ENCODE measurements at places on chromosomes 2 and 18. TPM values are rescaled to one million over a fixed set of nuclear protein-coding genes. Genes with fewer than 3 reads are reported as not detected.

DNA sequence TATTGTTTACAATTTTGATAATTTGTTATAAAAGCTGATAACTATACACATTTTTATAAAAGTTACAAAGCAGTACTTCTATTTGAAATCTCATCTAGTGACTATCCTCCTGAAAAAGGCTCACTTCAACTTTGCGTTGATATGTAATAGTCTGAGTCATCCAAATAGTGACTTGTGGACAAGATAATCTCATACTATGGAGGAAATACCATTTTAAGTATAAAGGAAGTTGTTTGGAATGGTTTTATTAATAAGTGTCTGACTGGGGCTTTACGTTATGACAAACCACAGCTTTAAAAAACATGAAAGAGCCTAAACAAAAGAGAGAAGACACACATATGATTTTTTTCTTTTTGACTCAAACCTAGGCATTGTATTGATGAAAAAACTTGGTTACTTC lies 272.3 kb upstream of the COL3A1 start:
- DNase-seq, result peak; percentile 75

DNA sequence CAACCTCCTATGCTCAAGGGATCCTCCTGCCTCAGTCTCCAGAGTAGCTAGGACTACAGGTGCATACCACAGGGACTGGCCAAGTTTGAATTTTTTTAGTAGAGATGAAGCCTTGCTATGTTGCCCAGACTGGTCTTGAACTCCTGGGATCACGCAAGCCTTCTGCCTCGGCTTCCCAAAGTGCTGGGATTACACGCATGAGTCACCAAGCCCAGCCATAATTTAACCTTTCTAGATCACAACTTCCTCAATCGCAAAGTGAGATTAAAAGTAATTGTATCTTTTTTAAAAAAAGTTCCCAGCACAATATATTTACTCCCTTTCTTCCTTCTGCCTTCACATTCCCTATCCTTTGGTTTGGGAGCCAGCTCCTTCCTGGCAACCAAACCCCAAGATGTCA lies 5.8 kb upstream of the PPP1CB start:
- DNase-seq, result no peak

- no peak for DNase-seq
These were observed 914 bp upstream of the IWS1 start for GRCh38 chr2:127527001-127527804.

- DNase-seq, result peak; percentile 42
These were observed 67.3 kb upstream of the CSRNP3 start for GRCh38 chr2:165402162-165402561.

- no peak for DNase-seq
These were observed 105.9 kb downstream of the LYPD1 start for GRCh38 chr2:132564065-132564464.

DNA sequence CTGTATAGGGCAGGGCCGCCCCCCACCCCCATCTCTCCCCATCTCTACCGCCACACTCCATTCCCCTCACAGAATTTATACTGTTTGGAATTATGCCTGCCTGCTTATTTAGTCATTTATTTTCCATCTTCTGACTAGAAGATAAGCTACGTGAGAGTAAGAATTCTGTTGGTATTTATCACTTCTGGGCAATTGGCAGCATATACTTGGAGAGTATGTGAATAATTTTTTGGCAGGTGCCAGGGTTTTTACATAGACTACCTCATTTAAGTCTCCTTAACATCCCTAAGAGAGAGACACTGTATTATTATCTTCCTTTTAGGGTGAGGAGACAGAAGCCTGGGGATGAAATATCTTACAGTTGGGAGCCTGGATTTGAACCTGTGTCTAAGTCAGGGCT lies 45.0 kb downstream of the SLC4A1AP start:
- no peak for DNase-seq

DNA sequence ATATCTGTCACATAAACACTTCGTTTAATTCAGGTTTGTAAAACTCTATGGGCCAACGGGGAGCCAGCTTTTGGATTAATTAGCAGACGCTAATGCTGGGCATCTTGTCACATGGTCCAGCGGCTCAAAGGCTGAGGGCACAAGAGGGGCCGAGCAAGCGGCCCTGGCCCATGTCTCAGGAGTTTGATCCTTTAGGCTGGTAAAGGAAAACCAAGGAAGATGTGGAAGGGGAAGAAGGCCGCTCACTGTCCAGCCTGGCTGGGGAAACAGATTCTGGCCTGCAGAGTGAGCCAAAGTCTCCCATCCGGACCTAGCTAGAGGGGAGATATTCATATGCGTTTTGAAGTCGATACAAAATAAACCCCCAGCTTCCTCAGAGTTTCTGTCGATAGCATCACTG lies 248.6 kb upstream of the SIX2 start:
- DNase-seq, result no peak

DNA sequence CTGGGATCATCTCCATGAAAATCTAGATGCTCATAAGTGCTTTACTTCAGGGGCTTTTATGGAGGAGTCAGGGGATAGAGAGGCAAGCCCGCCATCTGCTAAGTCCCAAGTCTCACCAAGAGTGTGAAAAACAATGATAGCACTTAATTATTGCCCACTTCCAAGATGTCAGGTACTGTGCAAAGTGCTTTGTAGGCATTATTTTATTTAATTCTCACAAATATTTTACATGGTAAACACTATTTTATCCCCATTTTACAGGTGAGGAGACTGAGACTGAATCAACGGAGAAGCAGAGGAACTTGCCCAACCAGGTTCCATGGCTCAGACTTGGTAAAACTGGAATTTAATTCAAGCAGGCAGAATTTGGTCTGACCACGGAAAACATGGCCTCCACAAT lies 147.5 kb downstream of the ACKR3 start:
- DNase-seq, result no peak

DNA sequence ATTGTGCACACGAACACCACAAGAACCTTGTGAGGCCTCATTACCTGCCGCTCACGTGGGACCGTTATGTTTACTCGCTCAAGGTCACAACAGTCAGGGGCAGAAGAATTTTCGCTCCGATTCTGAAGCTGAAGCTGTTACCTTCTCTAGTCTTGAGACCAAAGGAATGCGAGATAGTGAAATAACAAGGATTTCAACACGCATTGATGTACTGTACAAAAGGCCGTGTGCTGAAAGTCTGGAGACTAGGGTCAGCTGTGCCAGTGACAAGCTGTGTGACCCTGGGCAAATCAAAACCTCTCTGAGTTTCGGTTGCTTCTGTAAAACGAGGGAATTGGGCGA lies 583 bp downstream of the NEMP2 start:
- DNase-seq, result no peak

DNA sequence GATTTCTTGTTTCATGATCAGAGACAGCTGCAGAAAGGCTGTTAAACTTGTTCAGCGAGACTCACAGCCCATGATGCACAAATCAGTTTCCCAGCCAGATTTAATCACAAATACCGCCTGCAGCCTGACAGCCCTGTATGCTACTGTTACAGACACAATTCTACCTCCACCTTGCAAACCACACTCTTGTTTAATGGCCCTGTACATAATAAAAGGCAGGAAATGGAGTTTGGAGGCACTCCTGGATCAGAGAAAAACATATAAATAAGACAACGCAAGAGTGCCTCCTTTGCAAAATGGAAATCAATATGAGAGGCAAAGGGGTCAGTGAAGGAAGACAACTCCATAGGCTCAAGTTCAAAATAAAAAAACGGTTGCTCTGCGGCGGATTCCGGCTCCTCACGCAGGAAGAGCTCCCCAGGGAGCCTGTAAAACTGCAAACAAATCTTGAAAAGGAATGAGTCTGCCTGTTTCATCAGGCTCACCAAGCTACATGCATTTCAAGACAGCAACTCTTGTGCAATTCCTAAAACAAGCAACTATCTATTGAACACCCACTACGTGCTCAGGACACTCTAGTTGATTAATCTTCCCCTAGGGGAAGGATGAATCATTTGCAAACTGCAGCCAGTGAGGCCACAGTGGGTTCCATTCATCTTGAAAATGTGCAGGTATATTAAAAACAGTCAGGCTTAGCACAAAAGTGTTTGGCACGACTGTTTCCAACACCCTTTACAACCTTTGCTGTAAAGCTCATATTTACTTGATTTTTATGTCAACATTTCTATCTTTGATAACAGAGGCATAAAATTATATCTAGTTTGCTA lies 37.5 kb downstream of the TBC1D8 start:
- peak; percentile 81 for DNase-seq

DNA sequence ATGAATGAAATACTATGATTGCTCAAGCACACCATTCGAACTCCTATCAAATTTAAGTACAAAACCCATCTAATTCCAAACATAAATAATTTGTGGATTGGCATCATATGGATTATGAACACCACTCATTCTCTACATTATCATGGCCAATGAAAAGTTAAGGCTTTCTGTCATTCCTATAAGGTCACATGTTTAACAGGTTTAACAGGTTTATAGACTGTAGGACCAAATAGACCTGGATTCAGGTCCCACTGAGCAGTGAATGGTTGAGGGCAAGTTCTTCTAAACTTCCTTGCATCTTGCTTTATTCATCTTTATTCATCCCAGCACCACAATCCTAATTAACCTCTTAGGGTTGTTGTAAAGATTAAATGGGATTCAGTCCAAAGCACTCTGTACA lies 33.4 kb downstream of the FBXO36 start:
- DNase-seq, result no peak

GRCh38 chr2:22247466-22247865 lies 1123.7 kb downstream of the TDRD15 start:
- no peak for DNase-seq

DNA sequence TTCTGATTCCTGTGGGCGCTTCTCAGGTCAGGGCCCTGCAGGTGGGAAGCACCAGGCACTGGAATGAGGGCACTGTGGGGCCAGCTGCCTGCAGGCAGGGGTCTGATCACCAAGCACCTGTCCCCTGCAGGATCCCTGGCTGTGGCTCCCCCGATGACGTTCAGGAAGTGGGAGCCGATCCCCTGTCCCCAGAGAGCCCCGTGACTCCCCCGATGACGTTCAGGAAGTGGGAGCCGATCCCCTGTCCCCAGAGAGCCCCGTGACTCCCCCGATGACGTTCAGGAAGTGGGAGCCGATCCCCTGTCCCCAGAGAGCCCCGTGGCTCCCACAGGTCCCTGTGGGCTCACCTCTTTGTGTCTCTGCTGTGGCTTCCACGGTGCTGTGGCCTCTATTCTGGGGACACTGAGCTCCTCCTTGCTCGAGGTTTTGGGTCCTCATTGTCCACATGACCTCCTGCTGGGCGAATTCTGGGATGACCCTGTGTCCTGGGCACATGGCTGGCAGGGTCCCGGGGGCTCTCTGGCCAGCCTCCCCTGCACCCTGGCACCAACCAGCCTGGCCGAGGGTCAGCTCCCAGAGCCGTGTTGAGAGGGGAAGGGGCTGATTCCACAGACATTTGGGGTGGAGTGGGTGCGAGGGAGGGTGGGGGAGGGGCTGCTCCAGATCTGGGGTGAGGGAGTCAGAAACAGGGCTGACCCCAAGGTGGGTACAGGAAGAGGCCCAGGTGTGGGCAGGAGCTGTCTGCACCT lies 4.8 kb downstream of the NEU4 start:
- no peak for DNase-seq

- DNase-seq, result no peak
These were observed 1241.2 kb upstream of the CDH2 start for GRCh38 chr18:29418136-29418535.

- DNase-seq, result no peak
These were observed 89.1 kb upstream of the RIOK3 start for GRCh38 chr18:23363865-23364570.

DNA sequence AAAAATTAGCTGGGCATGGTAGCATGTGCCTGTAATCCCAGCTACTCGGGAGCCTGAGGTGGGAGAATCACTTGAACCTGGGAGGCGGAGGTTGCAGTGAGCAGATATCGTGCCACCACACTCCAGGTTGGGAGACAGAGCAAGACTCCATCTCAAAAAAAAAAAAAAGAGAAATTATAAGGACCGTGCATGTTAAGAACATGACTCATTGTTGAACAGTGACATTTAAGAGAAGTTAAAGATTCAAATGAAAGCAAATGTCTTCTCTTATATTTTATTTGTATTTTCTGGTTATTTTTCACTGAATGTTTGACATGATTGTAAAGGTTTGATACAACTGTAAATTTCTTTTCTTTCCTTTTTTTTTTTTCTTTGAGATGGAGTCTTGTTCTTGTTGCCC lies 69.6 kb downstream of the APLF start:
- DNase-seq, result no peak

DNA sequence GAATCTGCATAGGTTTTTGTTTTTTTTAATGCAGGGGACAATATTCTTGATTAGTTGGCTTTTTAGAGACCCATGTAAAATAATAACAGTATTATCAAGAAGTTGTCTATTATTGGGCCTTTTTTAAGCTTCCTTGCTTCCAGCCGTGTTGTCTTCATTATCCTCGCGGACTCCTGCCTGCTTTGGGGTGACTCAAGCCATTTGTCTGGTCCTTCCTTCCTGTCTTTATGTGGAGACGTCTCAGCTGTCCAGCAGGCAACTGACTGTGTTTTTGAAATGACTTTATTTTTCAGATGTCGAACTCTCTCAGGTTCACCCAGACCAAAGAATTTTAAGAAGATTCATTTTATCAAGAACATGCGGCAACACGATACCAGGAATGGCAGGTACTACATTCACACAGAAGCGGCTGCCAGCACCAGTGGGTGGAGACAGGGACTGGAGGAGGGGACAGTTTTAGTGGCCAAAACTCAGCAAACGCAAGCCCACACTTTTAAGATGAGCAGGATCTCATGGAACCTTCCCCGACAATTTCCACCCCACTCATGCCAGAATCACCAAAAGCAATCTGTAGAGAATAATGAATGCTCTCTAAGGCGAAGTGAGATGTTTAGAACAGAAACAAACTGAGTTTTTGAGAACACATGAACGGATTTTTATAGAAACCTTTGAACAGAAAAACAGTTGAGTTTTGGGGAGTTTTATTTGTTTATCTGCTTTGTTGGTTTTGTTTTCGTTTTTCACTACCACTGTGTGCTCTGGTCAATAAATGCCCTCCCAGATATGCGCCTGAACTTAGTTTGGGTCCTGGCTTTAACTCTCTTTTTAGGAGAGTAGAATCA lies 59.1 kb downstream of the CABLES1 start:
- no peak for DNase-seq

DNA sequence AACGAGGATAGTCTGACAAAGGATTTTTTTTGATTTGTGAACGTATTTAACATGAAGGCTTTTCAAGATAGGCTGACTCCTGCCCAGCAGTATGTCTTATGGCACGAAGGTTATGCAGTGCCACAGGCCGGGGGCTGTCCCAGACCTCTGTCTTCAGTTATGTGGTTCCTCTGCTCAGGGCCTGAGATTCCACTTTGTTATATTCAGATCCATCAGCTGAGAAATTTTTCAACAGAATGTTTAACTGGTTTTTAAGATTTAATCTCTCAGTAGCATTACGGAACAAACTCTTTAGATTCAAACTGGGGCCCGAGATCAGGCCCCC lies 20.0 kb downstream of the C2orf74 start:
- no peak for DNase-seq

The PPP1CB gene
- total RNA-seq, result 247 TPM

The G6PC2 gene
- 0.24 TPM for total RNA-seq

The SLC9A2 gene
- 5.1 TPM for total RNA-seq

The CCBE1 gene
- 2.4 TPM for total RNA-seq

The CTAGE1 gene
- total RNA-seq, result 8.9 TPM

The FSIP2 gene
- total RNA-seq, result 46.2 TPM
